Naive B cell (primary cell): ENCODE measurements at places on chromosomes 2 and 18.

- H3K27ac ChIP-seq: no peak overlapping the region
- H3K4me1 ChIP-seq: no peaks in the 10 kb centered on the region
- no peak for DNase-seq
- no peaks in the 10 kb centered on the region for H3K36me3 ChIP-seq
Observed at GRCh38 chr2:150404147-150404546, 83.3 kb downstream of the RND3 start.

DNA sequence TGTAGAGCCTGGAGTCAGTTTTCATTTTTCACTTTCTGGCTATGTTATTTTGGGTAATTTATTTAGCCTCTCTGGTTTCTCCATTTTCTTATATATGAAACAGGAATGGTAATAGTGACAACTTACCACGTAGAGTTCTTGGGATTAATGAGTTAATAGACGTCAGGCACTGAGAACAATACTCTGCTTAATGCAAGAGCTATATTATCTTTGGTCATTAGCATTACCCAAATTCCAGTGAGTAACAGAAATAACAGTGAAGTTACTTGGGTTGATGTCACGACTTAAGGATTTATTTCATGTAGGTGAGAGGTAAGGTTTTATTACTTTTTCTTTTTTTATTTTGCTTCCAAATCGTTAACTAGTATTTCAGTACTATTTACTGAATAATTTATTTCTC, 601.0 kb upstream of the GCFC2 start:
- no peaks in the 10 kb centered on the region for H3K4me1 ChIP-seq
- H3K4me3 ChIP-seq: no peak overlapping the region
- H3K27me3 ChIP-seq: no peaks in the 10 kb centered on the region
- no peak for DNase-seq

DNA sequence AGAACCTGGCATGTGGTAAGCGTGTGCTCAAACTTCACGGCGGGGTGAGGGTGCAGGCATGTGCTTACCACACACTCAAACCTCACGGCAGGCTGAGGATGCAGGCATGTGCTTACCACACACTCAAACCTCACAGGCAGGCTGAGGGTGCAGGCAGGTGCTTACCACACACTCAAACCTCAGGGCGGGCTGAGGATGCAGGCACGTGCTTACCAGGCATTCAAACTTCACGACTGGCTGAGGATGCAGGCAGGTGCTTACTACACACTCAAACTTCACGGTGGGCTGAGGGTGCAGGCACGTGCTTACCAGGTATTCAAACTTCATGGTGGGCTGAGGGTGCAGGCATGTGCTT, 105.0 kb upstream of the ALKAL2 start:
- H3K27ac ChIP-seq: no peak overlapping the region
- no peak for DNase-seq
- peaks cover 9% of the 10 kb centered on the region for H3K27me3 ChIP-seq
- peaks cover 11% of the 10 kb centered on the region for H3K4me1 ChIP-seq
- no peaks in the 10 kb centered on the region for H3K36me3 ChIP-seq

DNA sequence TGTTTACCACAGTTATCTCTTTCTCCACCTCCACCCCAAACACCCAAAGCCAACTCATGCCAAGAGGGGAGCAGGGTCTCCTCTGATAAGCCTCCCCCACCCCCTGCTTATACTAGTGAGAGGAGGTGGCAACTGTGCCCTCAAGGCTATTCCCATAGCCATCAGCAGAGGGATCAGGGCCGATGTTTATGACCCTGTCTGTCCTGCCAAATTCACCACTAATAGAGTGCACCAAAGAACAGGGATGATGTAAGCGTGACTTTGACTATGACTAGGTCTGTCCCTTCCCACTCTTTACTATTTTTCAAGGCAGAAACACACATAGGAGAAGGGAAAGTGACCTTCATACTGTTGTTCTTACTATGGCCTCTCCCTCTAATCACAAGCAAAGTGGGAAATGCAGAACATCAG, 74.6 kb downstream of the CLHC1 start:
- no peaks in the 10 kb centered on the region for H3K36me3 ChIP-seq
- peak overlapping the region; percentile 37 for H3K27ac ChIP-seq
- H3K4me1 ChIP-seq: peaks cover 25% of the 10 kb centered on the region
- no peaks in the 10 kb centered on the region for H3K27me3 ChIP-seq

DNA sequence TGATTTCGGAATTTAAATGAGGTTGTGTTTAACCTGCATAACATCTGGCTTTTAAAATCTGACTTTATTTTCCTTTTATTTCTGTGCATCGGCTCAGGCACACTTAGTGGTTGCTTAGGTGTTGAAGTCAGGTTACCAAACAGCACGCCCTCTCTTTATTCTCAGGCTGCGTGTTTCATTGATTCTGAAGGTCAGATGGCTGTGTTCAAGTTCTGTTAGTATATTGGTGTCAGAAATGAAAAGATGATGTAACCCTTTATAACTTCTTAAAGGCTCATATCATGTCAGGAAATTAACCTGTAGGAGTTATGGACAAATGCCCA, 246.5 kb downstream of the LDLRAD4 start:
- peaks cover 54% of the 10 kb centered on the region for H3K4me1 ChIP-seq
- H3K27me3 ChIP-seq: no peaks in the 10 kb centered on the region
- peak overlapping the region; percentile 97 for H3K27ac ChIP-seq
- H3K36me3 ChIP-seq: peaks cover 6% of the 10 kb centered on the region
- H3K4me3 ChIP-seq: peak overlapping the region; percentile 96

DNA sequence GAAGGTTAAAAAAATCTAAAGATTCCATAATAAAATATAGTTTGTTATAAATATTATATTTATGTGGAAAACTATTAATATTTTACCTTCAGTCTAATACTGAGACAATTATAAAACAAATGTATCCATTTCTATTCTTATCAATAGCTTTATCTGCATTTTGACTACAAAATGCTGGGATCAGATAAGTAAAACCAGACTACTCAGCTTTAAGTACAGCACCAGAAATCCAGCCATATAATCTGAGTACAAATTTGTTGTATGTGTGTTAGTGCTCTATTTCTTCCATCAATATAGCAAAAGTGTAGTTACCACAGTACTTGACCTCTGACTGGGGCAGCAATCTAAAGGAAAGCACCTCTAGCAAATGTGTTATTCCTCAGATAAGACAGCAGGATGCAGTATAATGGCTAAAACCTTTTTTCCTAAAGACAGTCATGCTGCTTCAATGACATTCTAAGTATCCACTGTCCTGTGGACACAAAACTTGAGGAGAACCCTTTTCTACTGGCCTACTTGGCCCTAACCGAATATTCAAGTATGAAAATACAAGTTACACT, 68.1 kb downstream of the OLA1 start:
- no peak overlapping the region for H3K4me3 ChIP-seq
- H3K4me1 ChIP-seq: peaks cover 27% of the 10 kb centered on the region
- H3K27ac ChIP-seq: no peak overlapping the region
- peaks cover 5% of the 10 kb centered on the region for H3K36me3 ChIP-seq
- DNase-seq: no peak

DNA sequence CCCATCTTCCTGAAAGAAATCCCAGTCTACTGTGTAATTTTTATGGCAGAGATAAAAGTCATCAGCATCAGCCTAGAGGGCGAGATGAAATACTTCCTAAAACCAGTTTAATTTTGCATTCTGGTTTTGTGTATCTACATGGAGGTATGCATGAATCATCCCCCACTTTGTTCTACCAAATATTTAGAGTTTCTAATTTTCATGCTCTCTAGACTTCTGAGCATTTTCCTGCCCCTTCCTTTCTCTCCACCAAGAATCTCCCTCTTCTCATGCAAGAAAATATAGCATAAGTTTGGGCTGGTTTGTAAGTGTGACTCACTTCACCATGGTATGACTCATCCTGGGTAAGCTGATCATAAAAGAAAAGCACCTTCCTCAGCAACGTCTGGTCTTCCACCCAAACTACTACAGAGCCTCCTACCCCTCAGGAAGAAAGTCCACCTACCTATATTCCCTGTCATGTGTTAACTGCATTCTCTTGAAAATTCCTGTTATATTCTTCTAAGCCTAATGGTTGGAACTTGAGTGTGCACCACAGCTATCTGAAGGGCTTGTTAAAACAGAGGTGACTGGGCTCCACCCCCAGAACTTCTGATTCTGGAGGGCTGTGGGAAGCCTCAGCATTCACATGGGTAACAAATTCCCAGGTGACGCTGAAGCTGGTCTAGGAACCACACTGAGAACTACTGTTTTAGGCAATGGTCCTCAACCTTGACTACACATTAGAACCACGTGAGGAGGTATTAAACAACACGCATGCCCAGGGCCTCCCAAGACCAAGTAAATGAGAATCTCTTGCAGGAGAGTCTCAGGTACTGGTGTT, 37.4 kb upstream of the RAPGEF4 start:
- H3K27me3 ChIP-seq: peaks cover 5% of the 10 kb centered on the region
- no peaks in the 10 kb centered on the region for H3K36me3 ChIP-seq
- H3K4me3 ChIP-seq: no peak overlapping the region
- H3K4me1 ChIP-seq: no peaks in the 10 kb centered on the region

- H3K27me3 ChIP-seq: no peaks in the 10 kb centered on the region
- H3K36me3 ChIP-seq: no peaks in the 10 kb centered on the region
- H3K27ac ChIP-seq: no peak overlapping the region
- DNase-seq: no peak
- H3K4me1 ChIP-seq: no peaks in the 10 kb centered on the region
Observed at GRCh38 chr2:147099845-147100244, 745.0 kb upstream of the ACVR2A start.

DNA sequence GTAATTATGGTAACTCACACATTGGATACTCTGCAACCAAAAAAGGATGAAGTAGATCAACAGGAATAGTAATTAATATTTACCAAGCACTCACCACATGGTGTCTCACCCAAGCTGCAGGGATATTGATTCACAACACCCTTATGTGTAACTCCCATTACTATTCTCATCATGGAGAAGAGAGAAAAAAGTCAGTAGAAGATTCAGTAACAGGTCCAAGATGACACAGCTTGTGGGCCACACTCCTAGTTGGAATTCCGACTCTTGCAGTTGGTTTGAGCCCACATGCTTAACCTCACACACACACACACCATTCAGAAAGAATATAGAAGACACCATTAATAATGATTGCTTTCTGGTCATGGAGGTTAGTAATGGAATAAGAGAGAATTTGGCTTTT, 1.7 kb upstream of the MLPH start:
- no peak for DNase-seq
- H3K4me3 ChIP-seq: no peak overlapping the region
- no peaks in the 10 kb centered on the region for H3K4me1 ChIP-seq
- H3K27ac ChIP-seq: no peak overlapping the region

- H3K27me3 ChIP-seq: peaks cover 6% of the 10 kb centered on the region
- H3K36me3 ChIP-seq: no peaks in the 10 kb centered on the region
- no peak for DNase-seq
- no peak overlapping the region for H3K27ac ChIP-seq
- peak overlapping the region; percentile 53 for H3K4me3 ChIP-seq
Observed at GRCh38 chr18:10013621-10014543, 100.1 kb downstream of the VAPA start.

DNA sequence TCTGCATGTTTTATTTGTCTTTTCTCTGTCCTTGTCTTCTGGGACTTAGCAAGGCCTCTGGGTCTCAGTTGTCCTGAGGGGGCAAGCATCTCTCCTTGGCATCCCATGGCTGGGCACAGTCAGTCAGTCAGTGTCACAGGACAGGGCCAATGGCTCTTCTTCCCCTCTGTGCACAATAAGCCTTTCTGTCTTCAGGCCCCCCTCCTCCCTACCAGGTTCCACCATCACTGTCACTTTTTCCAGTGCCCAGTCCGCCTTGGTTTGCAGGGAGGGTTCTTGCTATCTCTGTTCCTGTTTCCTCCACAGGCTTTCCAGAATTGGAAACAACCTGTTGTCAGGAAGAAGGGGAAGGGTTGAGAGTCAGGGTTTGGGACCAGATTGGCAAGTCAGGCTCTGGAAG, 1.7 kb upstream of the VAMP5 start:
- DNase-seq: no peak
- H3K4me3 ChIP-seq: peak overlapping the region; percentile 81
- peaks cover 60% of the 10 kb centered on the region for H3K4me1 ChIP-seq

DNA sequence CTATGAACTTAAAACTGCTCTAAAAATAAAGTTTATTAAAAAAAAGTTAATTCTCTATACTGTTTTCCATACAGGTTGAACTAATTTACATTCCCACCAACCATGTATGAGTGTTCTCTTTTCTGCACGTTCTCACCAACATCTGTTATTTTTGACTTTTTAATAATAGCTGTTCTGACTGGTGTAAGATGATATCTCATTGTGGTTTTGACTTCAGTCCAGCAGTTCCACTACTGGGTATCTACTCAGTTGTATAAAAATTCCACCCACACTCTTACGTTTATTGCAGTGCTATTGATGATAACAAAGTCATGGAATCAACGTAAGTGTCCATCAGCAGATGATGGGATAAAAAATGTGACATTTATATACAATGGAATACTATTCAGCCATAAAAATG, 33.7 kb downstream of the SPAG16 start:
- no peak for DNase-seq
- H3K27ac ChIP-seq: no peak overlapping the region
- no peak overlapping the region for H3K4me3 ChIP-seq
- no peaks in the 10 kb centered on the region for H3K4me1 ChIP-seq
- no peaks in the 10 kb centered on the region for H3K27me3 ChIP-seq
